ENCODE measurements at places on chromosomes 1 and 21. TPM values are rescaled to one million over a fixed set of nuclear protein-coding genes. Genes with fewer than 3 reads are reported as not detected.

DNA sequence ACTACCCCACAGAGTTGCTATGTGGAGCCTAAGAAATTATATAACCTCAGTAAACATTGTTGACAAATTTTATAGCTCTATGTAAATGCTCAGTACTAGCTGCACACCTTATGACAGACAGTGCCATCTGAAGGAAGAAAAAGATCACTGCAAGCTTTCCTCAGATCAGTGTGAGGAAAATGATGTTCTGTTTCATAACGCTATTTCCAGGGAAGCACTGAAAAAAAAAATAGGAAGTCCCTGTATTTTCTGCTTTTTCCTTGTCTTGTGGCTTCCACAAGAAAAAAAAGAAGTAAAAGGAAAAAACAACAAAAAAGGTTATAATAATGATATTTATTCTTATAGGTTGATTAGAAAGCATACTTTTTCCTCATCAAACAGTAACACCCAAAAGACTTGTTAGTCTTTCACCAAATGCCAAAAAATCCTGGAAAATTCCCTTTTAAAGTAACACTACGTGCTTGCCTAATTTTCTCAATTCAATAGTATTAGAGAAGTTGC lies 23.2 kb downstream of the LYST start:
- no peak overlapping the region for H3K4me3 ChIP-seq
- DNase-seq: no peak
- no peak overlapping the region for H3K27ac ChIP-seq
- no peaks in the 10 kb centered on the region for H3K27me3 ChIP-seq
- no peaks in the 10 kb centered on the region for H3K36me3 ChIP-seq

DNA sequence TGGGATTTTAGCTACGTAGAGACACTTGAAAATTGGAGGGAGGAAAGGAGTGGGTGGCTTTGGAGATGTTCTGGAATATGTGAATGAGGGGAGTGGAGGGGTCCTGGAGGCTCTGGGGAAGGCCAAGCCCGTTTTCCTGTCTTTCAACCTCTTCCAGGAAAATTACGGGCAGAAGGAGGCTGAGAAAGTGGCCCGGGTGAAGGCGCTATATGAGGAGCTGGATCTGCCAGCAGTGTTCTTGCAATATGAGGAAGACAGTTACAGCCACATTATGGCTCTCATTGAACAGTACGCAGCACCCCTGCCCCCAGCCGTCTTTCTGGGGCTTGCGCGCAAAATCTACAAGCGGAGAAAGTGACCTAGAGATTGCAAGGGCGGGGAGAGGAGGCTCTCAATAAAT lies 442 bp upstream of the RUSC1 start:
- H3K36me3 ChIP-seq: no peaks in the 10 kb centered on the region
- H3K27me3 ChIP-seq: no peaks in the 10 kb centered on the region
- no peak overlapping the region for H3K4me3 ChIP-seq
- no peak for DNase-seq
- no peaks in the 10 kb centered on the region for H3K4me1 ChIP-seq

Gene EFNA3
- total RNA-seq: 2.3 TPM

Gene HCRTR1
- not detected for total RNA-seq
